RWPE1 (cell line): ENCODE measurements at places on chromosomes 5 and 9.
A peak's percentile ranks its signal among the peaks of the same experiment; 100 is the strongest.

DNA sequence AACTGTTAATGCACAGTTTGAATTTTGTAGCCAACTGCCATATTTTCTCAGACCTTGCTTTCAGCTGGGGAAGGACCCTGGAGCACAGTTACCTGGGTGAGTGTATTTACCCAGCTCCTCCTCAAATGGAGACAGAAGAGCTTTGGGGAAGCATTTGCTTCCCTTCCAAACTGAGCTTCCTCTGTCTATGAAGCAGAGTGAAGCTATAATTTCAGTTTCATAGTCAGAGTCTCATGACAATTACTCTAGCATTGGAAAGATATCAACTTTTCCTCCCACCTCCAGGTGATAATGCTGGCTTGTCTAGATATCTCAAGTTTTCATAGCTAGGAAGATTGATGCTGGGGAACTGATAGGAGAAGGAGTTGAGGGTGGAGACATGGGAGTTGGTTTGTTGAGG lies 406.4 kb upstream of the CLINT1 start:
- DNase-seq, result no peak

DNA sequence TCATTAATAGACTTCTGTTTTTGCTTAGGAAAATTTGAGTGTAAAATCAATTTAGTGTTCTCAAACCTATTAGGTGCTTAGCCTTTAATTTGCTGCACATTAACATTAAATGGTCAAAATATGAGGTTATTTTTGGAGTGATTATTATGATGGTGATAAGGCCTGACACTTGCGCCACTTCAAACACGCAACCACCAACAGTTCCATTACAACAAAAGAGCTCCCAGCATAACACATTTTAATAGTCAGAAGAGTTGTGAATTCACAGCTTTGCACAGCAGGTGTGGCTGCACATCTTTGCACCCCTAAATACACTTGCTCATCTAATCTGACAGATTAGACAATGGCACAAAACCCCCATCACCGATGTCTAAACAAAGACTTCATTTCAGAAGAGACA lies 940.7 kb downstream of the NR2F1-AS1 start:
- no peak for DNase-seq

DNA sequence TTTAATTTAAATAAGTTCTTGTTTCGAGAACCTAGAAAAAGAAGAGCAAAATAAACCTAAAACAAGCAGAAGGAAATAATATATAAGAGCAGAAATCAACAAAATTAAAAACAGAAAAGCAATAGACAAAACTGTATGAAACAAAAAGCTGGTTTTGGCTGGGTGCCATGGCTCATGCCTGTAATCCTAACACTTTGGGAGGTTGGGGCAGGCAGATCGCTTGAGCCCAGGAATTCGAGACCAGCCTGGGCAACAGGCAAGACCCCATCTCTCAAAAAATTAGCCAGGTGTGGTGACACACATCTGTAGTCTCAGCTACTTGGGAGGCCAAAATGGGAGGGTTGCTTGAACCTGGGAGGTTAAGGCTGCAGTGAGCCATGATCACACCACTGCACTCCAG lies 59.2 kb upstream of the OTP start:
- DNase-seq, result no peak

DNA sequence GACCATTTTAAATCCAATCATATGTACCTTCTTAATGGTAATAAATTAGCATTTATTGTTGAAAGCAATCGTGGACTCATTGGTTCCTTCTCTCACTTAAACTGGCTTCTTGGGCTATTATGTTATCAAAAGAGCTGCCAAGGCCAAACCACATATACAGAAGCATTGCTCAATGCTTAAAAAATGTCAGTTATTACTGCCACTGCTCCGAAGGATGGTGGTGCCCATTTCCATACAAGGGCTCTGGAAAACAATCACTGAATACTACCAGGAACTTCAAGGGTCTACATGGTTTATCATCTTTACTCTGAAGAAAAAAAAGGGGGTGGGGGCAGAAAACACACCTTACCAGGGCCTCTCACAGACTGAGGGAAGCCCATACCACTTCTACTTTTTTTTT lies 104.3 kb downstream of the GNAQ start:
- DNase-seq, result no peak

GRCh38 chr5:67301285-67301903 lies 104.8 kb upstream of the CD180 start:
- peak; percentile 82 for DNase-seq
